ENCODE measurements at places on chromosomes 4 and X.
A peak's percentile ranks its signal among the peaks of the same experiment; 100 is the strongest.

DNA sequence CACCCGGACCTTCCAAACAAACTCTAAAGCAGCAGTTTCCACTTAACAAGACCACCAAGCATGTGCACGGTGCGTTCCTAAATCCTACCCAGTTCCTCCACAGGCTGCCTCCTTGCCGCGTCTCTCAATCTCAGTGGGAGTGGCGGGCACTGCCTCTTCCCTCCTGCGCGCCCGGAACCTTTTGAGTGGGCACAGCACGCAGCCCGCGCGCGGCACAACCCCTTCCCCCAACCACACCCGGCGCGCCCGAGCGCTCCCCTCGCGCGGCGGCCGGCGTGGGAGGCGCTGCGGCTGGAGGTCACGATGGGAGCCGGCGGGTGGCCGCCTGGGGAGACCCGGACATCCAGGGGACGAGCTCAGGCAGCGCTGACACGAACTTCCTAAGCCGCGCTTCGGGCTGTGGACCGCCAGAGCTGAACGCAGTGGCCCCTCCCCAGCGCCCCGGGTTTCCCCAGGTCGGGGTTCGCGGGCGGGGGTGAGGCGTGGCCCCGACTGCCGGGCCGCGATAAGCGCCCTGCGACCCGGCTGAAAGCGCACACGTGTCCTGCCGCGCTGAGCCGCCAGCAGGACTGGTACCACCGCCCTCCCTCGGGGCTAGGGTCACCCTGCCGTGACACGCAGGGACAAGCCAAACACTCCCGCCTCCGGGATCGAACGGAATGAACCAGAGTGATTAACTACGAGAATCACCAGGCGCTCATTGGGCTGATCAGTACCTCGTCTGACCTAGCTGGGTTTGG lies at the start of gene ABCG2:
Gene ABCG2 (minus strand): TSS at position 151 of the 740 bp plus-strand sequence. CDS start 18,644 bp downstream, outside the sequence.
- peak; percentile 50 for DNase-seq

GRCh38 chrX:93461060-93461459 lies 212.3 kb downstream of the NAP1L3 start:
- DNase-seq = no peak

DNA sequence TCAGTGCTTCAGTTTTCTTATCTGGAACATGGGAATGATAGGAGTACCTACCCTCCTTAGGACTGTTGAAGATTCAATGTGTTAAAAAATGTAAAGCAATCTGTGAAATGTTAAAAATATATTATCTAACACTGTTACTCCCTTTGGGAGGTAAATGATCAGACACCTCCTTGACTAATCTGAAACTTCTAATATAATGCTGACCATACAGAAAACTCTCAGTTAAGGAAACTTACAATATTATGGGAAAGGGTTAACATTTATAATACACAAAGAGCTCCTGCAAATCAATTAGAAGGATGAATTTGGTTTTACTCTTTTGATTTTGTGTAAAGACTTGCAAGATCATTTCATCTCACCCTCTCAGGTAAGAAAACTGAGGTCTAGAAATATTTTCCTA lies 1.6 kb upstream of the PFKFB1 start:
- DNase-seq = no peak

DNA sequence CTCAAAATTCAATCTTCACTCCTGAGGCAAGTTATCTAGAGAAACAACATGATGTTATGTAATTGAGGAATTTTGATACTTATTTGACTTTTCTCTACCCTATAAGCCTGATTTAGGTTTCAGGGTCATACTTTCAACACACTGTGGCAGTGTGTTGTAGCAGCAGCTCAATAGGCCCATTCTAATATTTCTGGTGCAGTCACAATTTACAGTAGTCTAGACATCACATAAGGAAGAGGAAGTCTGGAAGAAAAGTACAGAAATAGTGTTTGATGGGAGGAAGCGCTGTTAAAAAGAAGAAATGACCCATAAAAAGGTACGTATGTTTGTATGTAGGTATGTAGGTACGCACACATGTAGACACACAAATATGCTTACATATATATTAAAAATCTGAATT lies 194.3 kb downstream of the ARHGAP24 start:
- DNase-seq = no peak

DNA sequence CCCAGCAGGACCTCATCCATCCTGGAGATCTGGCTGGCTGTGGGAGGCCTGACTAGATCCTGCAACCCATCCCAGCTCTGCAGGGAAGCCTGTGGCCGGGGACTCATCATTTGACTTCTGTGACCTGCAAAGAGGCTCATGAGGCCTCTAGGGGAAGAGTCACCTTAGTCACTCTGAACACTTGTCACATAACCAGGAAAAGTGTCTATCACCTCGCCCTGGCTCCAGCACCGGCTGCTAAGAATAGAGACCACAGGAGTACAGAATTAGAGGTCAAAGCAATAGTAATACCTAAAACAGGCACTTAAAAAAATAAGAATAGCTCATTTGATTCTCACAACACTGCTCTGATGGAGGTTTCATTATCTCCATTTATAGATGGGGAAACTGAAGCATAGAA lies 3.8 kb upstream of the NSG1 start:
- DNase-seq = no peak

GRCh38 chr4:152578670-152579069 lies 42.8 kb upstream of the FBXW7 start:
- DNase-seq = no peak

DNA sequence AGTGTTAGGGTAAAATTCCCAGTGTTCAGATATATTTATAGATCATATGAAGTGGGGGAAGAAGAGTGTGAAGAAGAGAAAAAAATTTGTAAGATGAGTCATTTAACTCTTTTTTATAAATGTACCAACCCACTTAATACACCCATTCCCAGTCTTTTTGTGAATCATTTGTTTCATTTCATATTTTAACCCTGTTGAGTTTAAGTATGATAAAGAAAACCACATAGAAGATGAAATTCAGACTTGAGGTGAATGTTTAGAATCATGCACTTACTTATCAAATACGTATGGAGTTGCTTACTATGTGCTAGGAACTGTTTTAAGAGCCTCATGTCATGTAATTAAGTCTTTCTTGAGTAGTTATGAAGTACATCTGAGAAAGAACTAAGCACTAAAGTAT lies 56.6 kb upstream of the DAPP1 start:
- no peak for DNase-seq

- no peak for DNase-seq
Observed at GRCh38 chr4:10688022-10688421, 3.5 kb upstream of the CLNK start.

DNA sequence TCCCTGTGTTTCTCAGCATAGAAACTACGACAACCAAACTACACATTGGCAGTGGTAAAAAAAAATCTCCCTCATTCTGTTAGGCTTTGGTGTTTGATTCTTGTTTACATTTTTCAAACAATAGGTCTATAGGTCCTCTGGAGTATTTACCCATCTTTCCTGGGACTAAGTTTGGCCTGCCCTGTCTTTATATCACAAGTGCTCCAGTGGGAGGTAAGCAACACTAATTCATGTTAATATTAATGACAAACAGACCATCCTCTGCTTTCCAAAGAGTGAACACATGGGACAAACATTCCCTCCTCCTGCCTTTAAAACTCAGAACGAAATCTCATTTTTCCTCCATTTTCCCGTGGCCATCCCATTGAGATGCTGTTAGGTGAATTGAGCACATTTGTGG lies 514.1 kb upstream of the INTU start:
- no peak for DNase-seq

GRCh38 chr4:114081783-114082182 lies 102.3 kb upstream of the ARSJ start:
- no peak for DNase-seq

GRCh38 chrX:6004529-6004928 lies 224.1 kb downstream of the NLGN4X start:
- DNase-seq = no peak

Measured in stimulated activated CD4-positive, alpha-beta T cell treated with anti-CD3 and anti-CD28 coated beads, Interleukin-12 subunit alpha, Interleukin-12 subunit beta, amount 100 ng/mL, for 48 hours (primary cell).